ENCODE measurements at places on chromosomes 5 and 9.
A peak's percentile ranks its signal among the peaks of the same experiment; 100 is the strongest.

DNA sequence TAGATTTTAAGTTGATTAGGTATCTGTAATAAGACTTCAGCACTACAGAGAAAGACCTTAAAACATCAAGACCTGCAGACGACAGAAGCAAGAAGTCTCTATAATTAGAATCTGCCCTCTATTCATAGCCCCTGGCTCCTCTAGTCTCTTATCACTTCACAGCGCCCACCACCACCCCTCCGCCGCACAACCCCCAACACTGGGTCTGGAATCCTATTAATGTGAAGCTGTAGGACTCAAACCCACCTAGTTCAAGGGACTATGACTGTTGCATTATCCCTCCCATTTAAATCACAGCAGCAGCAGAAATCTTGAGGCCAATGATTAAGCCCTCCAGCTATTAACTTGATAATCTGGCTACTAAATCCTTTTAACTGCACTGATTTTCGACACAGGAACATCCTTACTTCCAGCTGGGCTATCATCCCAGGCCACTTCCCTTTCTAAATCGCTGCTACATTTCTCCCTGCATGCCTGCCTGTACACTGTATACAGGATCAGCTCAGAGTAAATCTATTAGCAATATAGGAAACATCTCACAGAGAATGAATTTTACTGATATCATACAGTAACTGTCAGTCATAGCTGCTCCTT, 159.5 kb upstream of the GRAMD2B start:
- DNase-seq = no peak

DNA sequence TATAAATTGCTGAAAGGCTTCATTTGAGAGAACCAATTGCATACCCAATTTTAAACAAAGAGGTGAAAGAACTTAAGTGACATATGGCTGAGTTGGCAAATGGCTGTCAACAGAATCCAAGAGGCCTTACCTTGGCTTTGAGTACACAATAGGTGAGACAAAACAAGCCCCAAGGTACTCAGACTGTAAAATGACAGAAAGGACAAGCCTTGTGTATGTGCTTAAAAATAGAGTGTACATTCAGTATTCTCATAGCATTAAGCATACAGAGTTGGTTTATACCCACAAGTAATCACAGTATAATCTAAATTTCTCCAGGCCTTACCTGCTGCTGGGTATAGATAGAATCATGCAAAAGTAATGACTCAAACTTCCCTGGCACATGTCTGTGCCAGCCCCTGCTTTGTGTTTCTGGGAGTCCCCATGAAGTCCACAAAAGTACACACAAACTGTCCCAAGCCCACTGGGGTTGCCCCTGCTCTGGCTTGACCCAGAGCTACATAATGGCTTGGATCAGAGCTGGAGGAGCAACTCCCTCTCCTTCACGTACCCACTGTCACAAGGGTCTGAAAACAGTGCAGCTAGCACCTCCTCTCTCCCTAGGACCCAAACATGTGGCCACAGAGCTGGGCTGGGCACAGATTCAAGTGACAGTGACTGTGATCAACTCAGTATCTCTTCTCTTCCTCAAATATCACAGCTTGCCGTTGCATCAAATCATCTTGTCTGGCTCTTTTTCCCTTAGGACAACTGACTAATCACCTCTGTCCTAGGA, 250.8 kb downstream of the ENC1 start:
- no peak for DNase-seq

GRCh38 chr9:113274474-113275156, 757 bp downstream of the CDC26 start:
- DNase-seq = no peak

GRCh38 chr9:101201630-101202029, 173.1 kb downstream of the PLPPR1 start:
- DNase-seq = no peak

GRCh38 chr9:120510816-120511215, 69.2 kb downstream of the CDK5RAP2 start:
- DNase-seq = no peak

GRCh38 chr5:135697959-135698345, 119.2 kb upstream of the CXCL14 start:
- DNase-seq = no peak

- DNase-seq = peak; percentile 7
Observed at GRCh38 chr9:90189306-90189705, 453.3 kb downstream of the DIRAS2 start.

- DNase-seq = no peak
Observed at GRCh38 chr5:90878081-90878480, 319.5 kb downstream of the ADGRV1 start.

All from CMK (cell line).